Amygdala (tissue), 56 donors: ENCODE measurements at places on chromosomes 13 and 19.

GRCh38 chr13:66974889-66975288 lies 255.2 kb downstream of the PCDH9 start:
- DNase-seq: no peak

DNA sequence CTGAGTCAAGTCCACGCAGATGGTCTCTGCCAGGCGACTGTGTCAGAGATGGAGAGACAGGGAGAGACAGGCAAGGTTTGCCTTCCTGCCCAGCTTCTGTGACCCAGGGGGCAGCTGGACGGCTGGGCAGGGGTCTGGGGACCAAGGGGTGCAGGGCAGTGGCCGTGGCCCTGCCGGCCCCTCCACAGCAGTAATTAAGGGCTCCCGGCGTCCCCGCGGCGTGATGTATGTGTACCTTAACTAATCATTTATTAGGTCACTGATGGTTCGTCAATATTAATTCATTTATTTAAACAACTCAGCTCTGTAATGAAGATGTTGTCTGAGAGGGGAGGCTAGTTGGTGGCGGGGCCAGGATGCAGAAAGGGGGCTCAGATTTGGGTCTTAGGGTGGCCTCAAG lies 28.6 kb upstream of the TCF3 start:
- no peak for DNase-seq

GRCh38 chr13:28820099-28821051 lies at the start of gene MTUS2:
Gene MTUS2, plus strand, starts transcription at chr13:28820339.
- DNase-seq: peak; percentile 26

DNA sequence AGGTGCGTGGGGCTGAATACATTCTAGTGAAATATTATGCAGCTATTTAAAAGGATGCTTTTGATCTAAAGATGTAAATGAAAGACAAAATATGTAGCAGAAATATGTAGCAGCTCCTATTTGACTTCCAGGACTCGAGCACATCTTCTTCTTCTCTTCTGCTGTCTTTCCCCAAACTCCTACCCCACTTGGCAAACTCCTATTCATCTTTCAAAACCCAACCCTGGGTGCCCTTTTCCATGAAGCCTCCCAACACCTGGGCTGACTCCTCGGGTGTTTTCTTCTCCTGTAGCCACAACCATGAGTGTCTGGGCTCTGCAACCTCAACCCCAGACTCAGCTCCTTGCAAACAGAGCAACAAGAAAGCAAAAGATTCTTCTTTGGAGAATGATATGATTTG lies 11.1 kb downstream of the ACER1 start:
- DNase-seq: no peak

DNA sequence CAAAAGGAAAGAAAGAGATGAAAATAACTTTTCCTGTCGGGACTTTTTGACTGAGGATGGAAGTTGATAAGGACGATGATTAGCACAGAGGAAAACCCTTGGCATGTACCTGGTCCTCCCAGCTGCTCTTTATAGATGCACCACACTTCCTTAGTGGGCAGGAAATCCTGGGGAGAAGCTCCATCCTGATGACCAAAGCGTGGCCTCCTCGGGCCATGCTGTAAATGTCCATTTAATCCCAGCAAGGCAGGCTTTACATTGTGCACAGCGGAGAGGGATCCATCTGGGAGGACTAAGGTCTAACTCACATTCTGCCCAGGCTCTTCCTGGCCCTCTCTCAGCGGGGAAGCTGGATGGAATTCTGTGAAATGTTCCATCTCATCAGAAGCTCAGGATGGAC lies 113.5 kb downstream of the COL4A2 start:
- no peak for DNase-seq

GRCh38 chr19:42185277-42185676 lies 32.2 kb downstream of the DEDD2 start:
- DNase-seq: no peak

DNA sequence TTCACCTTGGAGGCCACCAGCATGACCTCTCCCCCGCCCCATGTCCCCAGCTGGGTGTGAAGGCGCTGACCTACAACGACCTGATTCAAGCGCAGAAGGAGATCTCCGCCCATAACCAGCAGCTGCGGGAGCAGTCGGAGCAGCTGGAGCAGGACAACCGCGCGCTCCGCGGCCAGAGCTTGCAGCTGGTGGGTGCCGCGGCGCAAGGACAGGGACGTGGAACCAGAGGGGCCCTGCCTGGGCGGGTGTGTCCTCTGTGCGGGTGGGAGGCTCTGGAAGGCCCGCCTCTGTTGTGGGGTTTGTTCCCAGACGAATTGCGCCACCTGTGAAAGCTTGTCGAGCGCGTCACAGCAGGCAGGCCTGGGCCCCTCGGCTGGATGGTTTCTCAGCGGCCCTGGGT lies 22.3 kb downstream of the PLEKHJ1 start:
- DNase-seq: no peak

- peak; percentile 48 for DNase-seq
These were observed 56.1 kb downstream of the DOCK9 start for GRCh38 chr13:98921786-98922185.

GRCh38 chr13:109790942-109791605 lies 4.7 kb upstream of the IRS2 start:
- DNase-seq: no peak

- no peak for DNase-seq
These were observed 14.0 kb downstream of the EXOSC8 start for GRCh38 chr13:37014609-37015008.

- no peak for DNase-seq
These were observed 20.1 kb upstream of the MRI1 start for GRCh38 chr19:13744174-13744573.

- no peak for DNase-seq
These were observed 108.6 kb downstream of the COL4A2 start for GRCh38 chr13:110415669-110416068.

DNA sequence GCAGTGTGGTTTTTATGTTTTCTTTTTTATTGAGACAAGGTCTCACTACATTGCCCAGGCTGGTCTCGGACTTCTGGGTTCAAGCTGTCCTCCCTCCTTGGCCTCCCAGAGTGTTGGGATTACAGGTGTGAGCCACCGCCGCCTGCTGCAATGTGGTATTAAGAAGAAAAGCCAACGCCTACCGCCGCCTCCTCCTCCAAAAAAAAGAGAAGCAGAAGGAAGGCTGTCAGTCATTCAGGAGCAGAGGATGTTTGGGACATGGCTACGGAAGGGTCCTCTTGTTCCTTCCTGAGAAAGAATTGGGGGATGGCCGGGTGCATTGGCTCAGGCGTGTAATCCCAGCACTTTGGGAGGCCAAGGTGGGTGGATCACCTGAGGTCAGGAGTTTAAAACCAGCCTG lies 1.2 kb downstream of the PPP1R37 start:
- DNase-seq: no peak

DNA sequence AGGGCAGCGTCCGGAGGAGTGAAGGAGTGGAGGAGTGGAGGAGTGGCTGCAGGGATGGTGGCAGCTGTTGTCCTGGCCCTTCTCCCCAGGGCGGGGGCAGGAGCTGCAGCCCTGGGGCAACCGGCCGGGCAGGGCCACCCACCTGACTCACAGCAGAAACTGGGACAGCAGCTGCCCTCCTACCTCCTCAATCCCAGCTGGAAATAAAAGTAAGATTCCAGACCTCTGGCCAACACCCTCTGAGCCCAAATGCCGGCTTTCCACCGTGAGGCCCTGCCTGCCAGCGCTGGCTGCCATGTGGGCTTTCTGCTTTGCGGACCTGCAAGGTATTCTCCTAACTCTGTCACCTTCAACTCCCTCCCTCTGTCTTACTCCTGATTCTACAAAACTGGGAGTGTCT lies 3.3 kb upstream of the CLPP start:
- no peak for DNase-seq

DNA sequence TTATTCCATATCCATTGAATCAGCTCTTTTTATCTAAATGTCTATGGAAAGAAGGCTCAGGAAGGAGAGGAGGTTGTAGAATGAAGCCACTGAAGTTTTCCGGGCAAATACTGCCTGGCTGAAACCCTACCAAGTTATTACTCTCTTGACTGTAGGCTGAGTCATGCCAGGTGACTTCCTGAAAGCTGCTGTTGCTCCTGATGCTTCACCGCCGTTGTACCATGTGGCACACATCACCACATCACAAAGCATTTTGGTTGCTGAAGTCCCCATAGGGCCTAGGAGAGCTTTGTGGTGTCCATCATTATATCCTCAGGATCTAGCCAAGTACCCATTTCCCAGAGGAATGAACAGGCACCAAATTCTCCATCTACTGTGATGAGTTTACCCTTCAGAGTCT lies 11.1 kb upstream of the TDRD12 start:
- no peak for DNase-seq

DNA sequence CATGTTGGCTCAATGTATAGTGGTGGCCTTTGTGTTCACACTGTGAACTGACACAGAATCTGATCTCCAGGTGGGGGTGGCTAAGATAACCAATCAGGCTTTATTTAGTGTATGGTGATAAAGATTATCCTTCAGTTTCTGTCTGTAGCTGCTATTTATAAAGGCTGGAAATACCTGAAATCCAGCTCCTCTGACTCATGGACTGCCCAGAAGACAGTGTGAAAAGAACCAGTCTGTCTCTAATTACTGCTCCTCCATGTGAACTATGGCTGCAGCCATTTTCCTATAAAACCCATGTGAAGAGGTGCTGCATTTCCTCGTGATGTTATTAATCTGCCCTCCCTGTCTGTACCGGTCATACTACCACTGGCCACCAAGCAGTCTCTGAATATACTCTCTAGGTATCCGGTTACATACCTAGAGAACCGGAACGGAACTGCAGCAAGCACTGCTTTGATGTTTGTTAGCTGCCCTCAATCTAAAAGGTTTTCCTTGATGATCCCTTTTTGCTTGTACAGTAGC lies 238.0 kb downstream of the LHFPL6 start:
- no peak for DNase-seq
